Foreskin fibroblast (primary cell): ENCODE measurements at places on chromosomes 1 and 21.

GRCh38 chr1:186903374-186904136 lies 74.8 kb downstream of the PLA2G4A start:
- DNase-seq: no peak

- no peak for DNase-seq
Measured at GRCh38 chr21:16402752-16403151, 673.0 kb downstream of the USP25 start.

DNA sequence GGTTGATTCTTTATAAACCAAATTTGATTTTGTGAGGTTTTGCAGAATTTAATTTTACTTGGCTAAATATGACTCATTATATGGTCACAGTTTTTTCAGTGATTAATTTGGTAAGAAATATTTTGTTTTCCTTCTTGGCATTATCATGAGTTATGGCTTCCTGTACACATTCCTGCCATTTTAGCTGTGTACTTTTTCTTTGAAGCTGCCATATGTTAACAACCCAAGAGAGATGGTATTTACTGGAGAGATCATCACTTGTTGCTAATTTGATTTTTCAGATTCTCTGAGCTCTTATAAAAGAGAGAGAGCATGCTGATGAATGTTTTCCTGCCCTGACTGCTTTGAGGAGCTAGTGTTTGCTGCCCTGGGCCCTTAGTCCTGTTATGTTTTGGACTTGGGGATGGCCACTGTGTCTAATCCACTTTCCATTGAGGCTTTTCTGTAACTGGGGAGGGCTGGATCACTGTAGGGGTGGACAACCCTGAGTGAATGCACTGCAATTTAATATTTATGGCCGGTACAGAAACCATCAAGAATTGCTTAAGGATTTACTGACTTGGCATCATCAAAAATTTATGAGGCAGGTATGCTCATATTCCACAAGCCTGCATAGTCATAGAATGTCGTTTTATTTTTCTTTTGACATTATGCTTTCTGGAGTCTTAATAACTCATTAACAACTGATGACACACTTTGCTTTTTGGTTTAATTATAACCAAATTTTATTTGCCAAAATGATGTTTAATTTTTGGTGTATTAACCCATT lies 200.9 kb downstream of the DISC1 start:
- DNase-seq: peak; percentile 77

DNA sequence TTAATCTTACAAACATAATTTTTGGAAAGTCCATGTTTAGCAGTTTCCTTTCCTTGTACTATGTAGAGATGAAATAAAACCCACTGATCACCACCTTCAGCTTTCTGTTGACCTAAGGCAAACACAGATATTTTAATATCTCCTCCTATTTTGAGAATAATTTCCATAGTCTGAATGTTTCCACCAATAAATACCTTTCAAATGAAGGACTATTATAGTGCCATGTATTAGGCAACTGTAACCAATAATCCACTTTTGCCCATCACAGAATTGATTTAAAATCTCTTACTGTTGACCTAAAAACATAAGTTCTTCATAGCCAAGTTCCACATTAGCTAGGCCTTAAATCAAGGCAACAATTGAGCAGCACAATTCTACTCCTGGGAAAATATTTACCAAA lies 1.8 kb downstream of the CDC42BPA start:
- no peak for DNase-seq

DNA sequence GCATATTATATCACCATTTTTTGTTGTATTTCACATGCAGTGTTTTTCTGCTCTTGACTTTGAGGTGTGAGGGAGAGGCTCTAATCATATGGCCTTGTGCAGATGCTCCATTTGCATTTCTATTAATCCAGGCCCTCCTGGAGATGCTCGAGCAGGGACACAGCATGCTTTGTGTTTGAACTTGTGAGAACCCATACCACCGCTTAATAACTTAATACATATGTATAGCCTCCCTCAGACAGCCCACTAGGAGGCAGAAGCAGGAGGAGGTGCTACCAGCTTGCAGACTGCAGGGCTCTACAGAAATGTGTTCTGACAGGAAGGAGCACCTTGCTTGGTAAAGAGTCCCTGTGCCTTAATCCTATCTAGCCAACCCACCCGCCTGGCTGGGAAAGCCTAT lies 155.2 kb downstream of the BARHL2 start:
- DNase-seq: no peak

GRCh38 chr1:219712506-219712905 lies 99.6 kb upstream of the ZC3H11B start:
- no peak for DNase-seq

GRCh38 chr1:52357397-52357796 lies 8.6 kb downstream of the CC2D1B start:
- DNase-seq: no peak

DNA sequence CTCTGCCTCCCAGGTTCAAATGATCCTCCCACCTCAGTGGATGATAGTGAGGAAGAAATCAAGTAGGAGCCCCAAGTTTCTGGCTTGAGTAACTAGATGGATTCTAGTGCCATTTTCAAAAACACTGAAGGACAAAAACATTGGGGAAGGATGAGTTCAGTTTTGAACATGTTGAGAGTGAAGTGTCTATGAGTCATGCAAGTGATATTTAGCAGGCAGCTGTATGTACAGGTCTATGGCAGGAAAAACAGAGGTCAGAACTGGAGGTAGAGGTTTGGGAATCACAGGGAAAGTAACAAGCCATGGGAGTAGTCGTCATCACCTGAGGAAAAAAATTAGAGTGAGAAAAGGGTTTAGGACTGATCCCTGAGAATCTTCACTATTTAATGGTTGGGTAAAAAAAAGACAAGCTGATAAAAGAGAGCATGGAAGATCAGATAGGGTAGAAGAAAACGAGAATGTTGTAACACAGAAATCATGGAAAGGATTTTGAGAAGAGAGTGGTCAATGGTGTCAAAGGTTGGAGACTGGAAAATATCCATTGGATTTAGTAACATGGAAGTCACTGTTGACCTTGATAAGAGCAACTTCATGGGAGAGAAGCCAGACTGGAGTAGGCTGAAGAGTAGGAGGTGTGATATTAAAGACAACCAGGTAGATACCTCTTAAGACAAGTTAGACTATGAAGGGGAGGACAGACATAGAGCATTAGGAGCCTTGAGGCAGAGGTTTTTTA lies 53.1 kb downstream of the DIPK1A start:
- DNase-seq: no peak

- DNase-seq: peak; percentile 75
Measured at GRCh38 chr1:156480411-156481192, 20.0 kb downstream of the MEF2D start.

DNA sequence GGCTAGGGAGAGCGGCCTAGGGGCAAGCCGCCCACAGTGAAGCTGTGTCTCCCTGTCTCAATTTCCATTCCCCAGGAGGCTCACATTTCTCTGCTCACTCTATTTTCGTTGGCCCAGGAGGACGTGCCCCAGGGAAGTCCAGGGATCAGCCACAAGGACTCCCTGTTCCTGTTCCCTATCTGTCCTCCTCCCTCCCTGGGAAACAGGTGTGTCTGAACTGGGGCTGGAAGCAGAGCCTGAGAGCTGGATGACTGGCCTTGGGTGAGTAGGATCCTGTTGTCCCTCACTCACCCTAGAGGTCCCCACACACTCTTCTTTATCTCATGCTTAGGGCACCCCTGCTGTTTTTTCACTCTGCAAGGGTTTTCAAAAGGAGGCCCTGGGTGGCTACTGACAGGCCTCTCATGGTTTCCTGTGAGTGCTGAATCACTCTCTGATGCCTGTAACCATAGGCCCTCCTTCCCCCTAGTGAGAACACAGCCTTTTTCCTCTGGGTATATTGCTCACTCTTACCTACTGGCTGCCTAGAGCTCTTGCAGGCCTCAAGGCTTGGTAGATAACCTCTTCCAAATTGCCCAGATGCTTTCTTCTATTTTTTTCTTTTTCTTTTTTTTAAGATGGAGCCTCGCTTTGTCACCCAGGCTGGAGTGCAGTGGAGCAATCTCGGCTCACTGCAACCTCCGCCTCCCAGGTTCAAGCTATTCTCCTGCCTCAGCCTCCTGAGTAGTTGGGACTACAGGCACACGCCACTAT lies 3.3 kb upstream of the UTP11 start:
- peak; percentile 69 for DNase-seq

DNA sequence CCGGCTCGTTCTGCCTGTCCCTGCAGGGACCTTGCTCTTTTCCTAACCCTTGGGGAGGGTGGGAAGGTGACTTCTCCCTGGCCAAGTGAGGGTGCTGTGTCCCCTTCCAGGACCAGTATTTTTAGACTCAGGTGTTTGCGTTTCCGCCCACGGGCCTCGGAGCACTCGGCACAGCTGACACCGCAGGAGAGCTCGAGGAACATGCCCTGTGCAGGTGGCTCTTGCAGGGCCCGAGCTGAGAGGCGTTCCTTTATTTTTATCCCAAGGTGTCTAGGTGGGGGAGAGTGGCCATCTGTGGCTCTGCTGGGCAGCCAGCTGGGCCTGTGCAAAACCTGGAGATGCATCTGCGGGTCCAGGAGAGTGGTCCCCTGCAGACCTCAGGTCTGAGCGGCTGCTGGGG lies 16.0 kb downstream of the PLCH2 start:
- DNase-seq: no peak
